ENCODE measurements at places on chromosomes 12 and 14.
A peak's percentile ranks its signal among the peaks of the same experiment; 100 is the strongest.

DNA sequence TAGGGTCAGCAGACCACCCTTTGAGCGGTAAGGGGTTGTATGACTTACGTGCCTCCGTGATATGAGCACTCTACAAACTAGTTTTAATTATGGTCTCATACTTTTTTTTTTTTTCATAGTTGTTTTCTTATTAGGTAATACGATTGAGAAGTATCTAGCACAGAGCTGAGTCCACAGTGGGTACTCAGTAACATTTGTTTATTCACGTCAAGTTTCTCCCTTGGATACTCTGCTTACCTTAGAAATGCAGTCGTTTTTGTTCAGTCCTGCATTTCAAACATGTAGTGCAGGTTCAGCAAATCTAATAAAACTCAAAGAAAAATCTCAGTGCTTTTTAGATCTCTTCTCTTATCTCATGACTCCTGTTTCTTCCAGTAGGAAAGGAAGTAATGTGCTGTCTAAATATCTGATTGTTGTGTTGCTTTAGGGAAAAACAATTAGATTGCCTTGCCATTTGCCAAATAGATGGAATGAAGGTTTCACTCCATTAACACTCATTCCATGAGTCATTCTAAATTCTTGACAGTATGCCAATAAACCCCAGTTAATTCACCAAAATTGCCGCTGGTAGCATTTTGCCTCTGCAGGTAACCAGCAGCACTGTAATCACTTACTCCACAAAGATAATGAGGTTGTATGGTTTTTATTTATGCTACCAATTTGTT is 118.9 kb downstream of the PTCSC3 start:
- DNase-seq: peak; percentile 87
- H3K27ac ChIP-seq: no peak overlapping the region
- H3K4me3 ChIP-seq: no peak overlapping the region
- no peaks in the 10 kb centered on the region for H3K36me3 ChIP-seq

DNA sequence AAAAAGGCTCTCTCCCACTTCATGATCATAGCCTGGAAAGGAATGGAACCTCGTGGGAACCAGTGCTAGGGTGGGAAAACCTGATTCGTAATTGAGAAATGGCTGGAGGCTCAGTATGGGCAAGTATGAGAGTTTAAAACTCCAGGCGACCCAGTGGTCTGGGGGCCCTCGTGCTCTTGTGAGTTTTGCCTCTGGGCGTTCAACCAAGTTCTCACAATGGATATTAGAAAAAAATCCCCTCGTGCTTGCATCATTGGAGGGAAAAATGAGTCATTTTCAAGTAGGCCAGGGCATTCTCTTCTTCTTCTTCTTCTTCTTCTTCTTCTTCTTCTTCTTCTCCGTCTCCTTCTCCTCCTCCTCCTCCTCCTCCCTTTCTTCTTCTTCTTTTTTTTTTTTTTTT is 39.0 kb downstream of the GPR68 start:
- H3K4me3 ChIP-seq: no peak overlapping the region
- H3K27ac ChIP-seq: no peak overlapping the region
- peaks cover 45% of the 10 kb centered on the region for H3K36me3 ChIP-seq
- H3K27me3 ChIP-seq: no peaks in the 10 kb centered on the region

- H3K27me3 ChIP-seq: no peaks in the 10 kb centered on the region
- no peak overlapping the region for H3K27ac ChIP-seq
- H3K36me3 ChIP-seq: no peaks in the 10 kb centered on the region
- H3K4me3 ChIP-seq: no peak overlapping the region
- no peak for DNase-seq
- no peaks in the 10 kb centered on the region for H3K4me1 ChIP-seq
These were observed 55.9 kb upstream of the TMCC3 start for GRCh38 chr12:94706250-94706661.

GRCh38 chr14:36091096-36091495 is 85.4 kb downstream of the PTCSC3 start:
- no peaks in the 10 kb centered on the region for H3K4me1 ChIP-seq
- H3K27ac ChIP-seq: no peak overlapping the region
- no peaks in the 10 kb centered on the region for H3K36me3 ChIP-seq
- H3K4me3 ChIP-seq: no peak overlapping the region

DNA sequence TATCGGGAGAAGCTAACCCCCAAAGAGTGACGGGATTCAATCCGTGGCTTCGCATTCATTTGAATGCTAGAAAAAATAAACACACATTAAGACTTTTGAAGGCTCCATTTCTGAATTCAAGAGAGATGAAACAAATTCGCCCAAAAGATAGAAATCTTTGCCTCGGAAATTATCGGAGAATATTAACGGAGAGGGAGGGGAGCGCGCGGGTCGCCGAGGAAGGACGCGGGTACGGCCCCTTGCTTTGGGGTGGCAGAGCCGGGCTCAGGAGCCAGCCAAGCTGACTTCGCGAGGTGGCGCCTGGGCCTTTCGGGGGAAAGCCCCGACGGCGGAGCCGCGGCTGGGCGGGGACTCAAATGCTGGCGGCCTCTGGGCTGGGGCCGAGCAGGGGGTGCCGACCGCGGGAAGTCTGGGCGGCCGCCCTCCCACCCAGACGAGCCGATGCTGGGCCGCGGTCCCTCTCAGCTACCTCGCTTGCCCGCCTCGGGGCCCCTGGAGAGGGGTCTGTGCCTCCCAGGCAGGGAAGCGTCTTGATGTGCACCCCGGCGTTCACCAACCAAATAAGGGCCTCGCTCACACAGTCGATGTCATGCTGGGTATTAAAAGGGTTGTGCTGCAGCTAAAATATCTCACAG is 14.7 kb downstream of the NKX2-1 start:
- no peak overlapping the region for H3K4me3 ChIP-seq
- H3K27ac ChIP-seq: no peak overlapping the region
- peaks cover 95% of the 10 kb centered on the region for H3K27me3 ChIP-seq
- DNase-seq: no peak

DNA sequence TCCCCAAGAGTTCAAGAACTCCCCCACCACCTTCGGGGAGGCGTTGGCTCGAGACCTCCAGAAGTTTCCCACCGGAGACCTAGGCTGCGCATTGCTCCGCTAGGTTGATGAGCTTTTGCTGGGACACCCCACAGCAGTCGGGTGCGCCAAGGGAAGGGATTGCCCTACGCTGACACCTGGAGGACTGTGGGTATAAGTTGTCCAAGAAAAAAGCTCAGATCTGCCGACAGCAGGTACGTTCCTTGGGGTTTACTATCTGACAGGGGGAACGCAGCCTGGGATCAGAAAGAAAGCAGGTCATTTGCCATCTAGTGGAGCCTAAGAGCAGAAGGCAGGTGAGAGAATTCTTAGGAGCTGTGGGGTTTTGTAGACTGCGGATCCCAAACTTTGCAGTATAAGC is 98.8 kb downstream of the FRMD6 start:
- H3K4me1 ChIP-seq: no peaks in the 10 kb centered on the region
- DNase-seq: no peak

- H3K36me3 ChIP-seq: no peaks in the 10 kb centered on the region
- H3K4me1 ChIP-seq: no peaks in the 10 kb centered on the region
- no peaks in the 10 kb centered on the region for H3K27me3 ChIP-seq
These were observed 107.1 kb downstream of the PAX9 start for GRCh38 chr14:36768638-36769337.

DNA sequence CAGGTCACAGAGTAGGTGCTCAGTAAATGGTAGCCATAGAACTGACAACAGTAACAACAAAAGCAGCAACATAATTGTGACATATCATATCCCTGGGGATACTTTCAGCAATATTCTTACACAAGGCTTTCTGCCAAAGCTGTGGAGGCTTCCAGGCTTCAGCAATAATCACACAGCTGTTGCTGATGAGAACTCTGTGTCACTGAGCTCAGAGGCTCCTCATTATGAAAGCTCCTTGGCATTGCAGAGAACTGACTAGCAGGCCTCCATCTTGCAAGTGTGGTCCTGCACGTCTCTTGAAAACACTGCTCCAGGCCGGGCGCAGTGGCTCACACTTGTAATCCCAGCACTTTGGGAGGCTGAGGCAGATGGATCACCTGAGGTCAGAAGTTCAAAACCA is 97.3 kb upstream of the BTG1 start:
- DNase-seq: no peak
- H3K4me3 ChIP-seq: no peak overlapping the region
- H3K27ac ChIP-seq: no peak overlapping the region
- no peaks in the 10 kb centered on the region for H3K4me1 ChIP-seq
- no peaks in the 10 kb centered on the region for H3K36me3 ChIP-seq
- H3K27me3 ChIP-seq: no peaks in the 10 kb centered on the region

Data from spinal cord (tissue), 10 donors.